ENCODE measurements at places on chromosomes 13 and 19. TPM values are rescaled to one million over a fixed set of nuclear protein-coding genes. Genes with fewer than 3 reads are reported as not detected.

Gene CYP2A6
- total RNA-seq, result not detected

Gene EMC10
- 29.2 TPM for total RNA-seq

Gene FFAR1
- not detected for total RNA-seq

Gene TEX29
- total RNA-seq, result 0.81 TPM

Gene PRR12
- 16.4 TPM for total RNA-seq

Gene LGALS4
- total RNA-seq, result not detected

Gene MBD3L2
- not detected for total RNA-seq

Gene POLR1D
- 142 TPM for total RNA-seq

Gene ZNF723
- not detected for total RNA-seq

Gene GPR4
- total RNA-seq, result not detected

Gene PSPN
- 2.5 TPM for total RNA-seq

Gene COG6
- 21.2 TPM for total RNA-seq

Gene ZNF880
- total RNA-seq, result 8.3 TPM

Measured in activated naive CD4-positive, alpha-beta T cell treated with anti-CD3 and anti-CD28 coated beads for 36 hours (primary cell).